Activated CD8-positive, alpha-beta T cell treated with anti-CD3 and anti-CD28 coated beads for 36 hours (primary cell): ENCODE measurements at places on chromosomes 2 and 18. TPM values are rescaled to one million over a fixed set of nuclear protein-coding genes. Genes with fewer than 3 reads are reported as not detected.

GRCh38 chr2:64796926-64797325 is 143.2 kb upstream of the SERTAD2 start:
- DNase-seq = no peak
- no peak overlapping the region for H3K4me3 ChIP-seq
- peaks cover 2% of the 10 kb centered on the region for H3K27me3 ChIP-seq
- no peak overlapping the region for H3K27ac ChIP-seq

DNA sequence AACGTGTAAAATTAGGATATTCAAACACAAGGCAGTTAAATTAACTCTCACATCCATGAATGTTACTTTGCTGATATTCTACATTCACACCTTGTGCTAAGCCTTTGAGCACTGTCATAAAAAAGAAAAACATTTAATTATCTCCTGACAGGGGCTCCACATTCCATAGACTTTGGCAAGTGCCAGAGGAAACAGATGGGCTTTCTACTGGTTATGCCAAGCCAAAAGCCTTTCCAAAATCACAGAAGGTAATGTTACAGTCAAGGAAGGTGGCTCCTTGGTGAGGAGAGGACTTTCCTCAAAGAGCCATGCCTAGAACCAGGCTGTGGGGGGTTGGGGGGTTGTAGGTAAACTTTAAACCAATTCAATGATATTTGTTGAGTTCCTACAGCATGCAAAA is 12.4 kb downstream of the MYO5B start:
- no peak overlapping the region for H3K27ac ChIP-seq
- no peak for DNase-seq

Gene SNORC
- 2.4 TPM for total RNA-seq

Gene RUFY4
- total RNA-seq = 0.88 TPM

Gene SP5
- total RNA-seq = not detected
